ENCODE measurements at places on chromosomes 5 and 9.

DNA sequence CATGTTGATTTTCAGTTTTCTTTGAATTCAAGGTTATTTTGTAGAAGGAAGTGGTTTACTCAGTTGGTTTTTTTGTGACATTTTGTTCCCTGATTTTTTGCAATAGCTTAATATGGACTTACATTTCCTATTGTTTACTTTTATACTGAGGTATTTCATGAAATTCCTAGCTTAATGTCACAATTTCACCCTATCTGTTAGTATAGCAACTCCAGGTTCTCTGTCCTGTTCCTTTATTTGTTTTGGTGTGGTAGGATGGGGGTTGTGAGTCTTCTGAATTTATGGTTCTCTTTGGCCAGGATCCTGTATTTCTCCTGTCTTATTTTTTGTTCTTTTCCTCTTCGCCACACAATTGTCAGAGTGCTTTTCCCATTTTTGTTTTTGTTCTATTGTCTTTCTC, 523.4 kb upstream of the ARRDC3 start:
- no peak for DNase-seq

DNA sequence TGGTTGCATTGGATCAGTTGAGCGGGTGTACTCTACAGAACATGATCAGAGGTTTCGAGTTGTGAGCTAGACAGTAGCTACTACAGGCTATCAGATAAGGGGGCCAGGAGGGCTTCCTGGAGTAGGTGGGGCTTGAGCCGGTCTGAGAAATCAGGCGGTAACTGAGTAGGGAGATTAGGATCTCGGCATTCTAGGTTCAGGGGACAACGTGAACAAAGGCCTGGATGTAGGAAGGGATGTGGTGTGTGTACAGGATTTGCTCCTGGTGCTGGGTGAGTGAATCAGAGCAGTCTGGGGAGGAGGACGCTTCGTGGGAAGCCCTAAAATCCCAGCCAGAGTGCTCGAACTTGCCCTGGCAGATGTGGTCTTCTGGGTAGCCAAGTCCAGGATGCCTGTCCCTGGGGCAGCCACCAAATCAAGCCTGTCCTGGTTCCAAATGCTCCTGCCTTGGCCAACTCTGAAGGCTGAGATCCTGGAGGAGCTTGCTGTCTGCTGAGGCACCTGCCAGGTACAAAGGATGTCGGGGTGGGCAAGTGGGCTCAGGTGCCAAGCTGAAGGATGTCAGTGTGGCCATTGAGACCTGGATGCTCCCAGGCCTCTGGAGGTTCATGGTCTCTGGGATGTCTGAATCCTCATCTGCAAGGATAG, 33.4 kb downstream of the STC2 start:
- no peak for DNase-seq

DNA sequence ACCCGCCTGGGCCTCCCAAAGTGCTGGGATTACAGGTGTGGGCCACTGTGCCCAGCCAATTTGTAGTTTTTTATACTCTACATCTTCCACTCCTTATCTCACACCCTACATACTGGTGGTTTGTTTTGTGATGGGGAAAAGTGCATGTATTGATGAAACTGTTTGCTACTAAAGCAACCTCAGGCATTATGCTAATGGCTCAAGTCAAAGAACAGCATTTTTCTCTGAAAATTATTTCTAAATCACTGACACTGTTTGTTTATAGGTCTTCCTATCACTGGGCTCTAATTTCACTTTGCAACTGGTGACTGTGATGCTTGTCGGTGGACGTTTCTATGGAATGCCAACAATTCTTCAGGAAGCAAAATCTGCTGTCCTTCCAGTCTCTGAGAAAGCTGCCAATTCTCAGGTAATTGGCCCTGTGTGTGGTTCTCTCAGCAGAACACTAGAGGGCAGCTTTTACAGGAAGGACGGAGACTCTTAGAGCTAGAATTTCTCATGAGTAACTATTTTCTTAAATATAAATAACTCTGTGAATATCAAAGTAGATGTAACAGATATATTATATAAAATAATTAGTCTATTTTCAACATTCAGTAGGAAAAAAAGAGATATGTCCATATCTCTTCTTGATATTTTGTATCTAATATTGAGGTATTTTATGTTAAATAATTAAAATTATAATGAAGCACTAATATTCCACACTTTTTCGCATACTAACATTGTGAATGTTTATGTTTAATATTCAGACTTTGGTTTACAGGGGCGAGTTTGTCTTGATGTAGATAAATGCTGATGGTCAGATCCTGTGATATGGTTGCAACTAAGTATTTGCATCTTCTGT, 244.1 kb downstream of the ADGRV1 start:
- peak; percentile 21 for DNase-seq

DNA sequence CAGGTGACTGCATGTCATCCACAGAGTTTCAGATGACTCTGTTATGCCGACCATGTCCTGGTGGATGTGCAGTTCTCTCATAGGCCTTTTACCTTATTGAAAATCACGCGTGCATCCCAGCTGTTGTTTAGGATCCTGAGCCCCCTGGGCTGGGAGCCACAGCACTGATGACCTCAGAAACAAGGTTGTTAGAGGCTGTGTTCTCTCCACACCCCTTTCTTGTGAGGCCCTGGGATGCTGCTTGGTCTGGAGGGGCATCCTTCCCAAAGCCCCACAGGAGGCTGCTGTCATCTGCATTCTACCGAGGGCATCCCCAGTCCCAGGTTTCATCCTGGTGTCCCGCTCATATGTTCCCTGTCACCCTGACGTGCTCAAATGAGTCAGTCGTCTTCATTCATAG, 76.5 kb upstream of the IRX4 start:
- no peak for DNase-seq

- DNase-seq, result no peak
Measured at GRCh38 chr5:157902449-157903116, 43.6 kb upstream of the CLINT1 start.

- peak; percentile 91 for DNase-seq
Measured at GRCh38 chr9:133705576-133705975, 32.6 kb downstream of the SARDH start.

DNA sequence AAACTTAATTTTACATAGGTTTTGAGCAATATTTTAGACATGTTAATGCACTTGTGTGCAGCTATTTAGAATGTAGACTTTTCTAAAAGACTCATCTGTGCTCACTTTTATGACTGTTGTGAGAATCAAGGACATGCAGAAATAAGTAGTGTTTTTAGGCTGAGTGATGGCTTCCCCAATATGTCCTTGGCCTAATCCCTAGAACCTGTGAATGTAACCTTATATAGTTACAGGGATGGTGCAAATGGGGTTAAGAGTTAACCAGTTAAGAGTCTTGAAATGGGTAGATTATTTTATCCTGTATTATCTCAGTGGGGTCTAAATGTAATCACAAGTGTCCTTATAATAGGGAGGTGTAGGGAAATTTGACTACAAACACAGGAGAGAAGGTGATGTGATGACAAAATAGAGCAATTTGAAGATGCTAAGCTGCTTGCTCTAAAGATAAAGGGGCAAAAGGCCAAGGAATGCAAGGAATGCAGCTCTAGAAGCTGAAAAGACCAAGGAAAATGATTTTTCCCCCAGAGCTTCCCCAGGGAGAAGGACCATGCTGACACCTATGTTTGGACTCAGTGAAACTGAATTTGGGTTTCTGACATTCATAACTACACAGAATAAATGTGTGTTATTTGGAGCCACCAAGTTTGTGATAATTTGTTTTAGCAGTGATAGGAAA, 298.0 kb upstream of the PAPPA start:
- DNase-seq, result no peak

GRCh38 chr9:37514999-37515398, 29.3 kb downstream of the POLR1E start:
- no peak for DNase-seq

DNA sequence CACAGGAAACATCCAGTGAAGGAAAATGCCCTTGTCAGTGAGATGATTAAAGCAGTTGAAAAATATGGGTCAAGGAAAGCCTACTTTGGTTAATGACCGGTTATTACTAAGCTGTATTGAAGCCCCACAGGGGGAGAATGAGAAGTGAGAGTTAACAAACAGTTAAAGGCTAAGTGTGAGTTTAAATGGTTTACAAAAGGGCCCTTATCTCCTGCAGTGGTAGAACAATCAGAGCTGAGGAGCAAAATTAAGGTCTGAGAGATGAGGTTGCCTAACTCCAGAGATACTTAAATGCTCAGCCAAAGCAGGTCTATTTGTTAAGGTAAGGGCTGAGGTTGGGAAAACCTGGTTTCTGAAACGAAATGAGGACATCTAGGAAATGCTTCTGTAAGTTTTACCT, 75.1 kb upstream of the FER start:
- DNase-seq, result no peak

DNA sequence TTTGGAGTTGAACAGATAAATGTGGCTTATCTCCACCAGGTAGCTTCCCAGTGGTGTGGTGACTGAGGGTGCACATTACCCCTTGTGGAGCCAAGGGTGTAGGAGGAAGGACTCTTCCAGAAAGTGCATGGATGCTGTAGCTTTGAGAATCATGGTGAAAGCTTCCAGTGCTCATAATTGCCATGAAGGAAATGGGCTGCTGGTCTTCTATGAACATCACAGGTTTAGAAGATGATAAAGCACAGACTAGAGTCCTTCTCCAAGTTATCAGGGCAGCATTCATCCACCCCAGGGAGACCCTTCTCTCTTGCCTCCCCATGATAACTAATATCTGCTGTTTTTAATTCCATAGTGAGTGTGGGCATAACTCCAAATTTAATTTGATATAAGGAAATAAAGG, 93.4 kb upstream of the CHD1 start:
- DNase-seq, result no peak

DNA sequence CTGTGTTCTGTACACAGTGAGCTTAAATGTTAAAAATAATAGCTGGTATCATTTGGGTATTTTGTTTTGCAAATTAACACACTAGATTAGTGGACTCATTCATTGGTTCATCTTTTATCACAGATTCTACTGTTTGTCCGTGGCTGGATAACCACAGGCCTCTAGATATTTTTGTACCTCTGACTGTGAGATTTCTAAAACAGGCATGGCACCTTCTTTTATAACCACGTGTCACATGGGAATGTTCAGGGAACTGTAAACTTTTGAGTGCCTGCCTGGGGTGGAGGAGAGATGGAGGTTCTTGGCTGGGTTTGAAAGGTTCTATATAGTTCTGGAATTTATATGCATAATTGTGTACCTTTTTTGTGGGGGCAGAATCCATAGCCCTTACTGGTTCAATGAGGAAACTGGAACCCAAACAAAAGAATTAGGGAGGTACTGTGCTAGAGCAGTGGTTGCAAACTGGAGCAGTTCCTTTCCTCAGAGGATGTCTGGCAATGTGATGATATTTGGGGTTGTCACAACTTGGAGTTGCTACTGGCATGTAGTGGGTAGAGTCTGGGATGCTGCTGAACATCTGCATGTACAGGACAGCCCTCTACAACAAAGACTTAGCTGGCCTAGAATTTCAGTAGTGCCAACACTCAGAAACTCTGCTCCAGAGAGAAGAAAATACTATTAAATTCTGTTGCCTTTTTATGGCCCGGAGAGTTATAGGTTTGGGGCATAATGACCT, 16.9 kb downstream of the TLE4 start:
- no peak for DNase-seq

DNA sequence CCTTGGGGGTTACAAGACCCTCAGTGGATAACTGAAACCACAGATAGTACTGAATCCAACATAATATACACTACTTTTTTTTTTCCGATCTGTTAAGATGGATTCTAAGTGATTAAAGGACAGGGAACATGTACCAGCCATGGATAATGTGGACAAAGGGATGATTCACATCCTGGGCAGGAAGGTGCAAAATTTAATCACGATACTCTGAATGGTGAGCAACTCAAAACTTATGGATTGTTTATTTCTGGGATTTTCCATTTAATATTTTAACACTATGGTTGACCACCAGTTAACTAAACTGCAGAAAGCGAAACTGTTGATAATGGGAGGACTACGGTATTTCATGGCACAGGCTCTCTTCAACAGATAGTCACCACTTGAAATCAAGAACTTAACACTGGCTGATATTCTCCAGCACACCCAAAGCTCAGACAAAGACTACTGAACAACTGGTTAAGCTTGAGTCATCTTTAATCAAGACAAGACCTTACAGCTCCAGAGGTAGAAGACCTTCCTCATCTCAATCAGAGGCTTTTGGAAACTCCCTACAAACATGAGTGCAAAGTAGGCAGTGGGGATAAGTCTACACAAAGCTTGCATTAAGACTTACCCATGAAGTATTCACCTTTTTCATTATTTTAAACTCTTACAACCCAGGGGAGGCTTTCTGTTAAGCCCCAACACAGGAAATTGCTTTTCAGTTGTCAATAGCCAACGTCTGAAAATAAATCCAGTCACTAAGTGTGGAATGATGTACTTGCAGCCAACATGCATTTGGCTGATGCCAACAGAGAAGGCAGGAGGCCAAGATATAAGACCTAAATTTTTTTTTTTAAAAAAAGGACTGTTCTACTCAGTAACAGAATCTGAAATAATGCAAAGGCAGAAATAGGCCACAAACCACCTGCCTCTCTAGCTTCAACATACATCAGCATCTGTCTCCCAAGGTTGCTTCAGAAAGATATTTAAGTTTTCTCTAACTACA, 78.7 kb downstream of the ELAVL2 start:
- DNase-seq, result no peak

GRCh38 chr5:131459216-131459615, 175.8 kb downstream of the RAPGEF6 start:
- no peak for DNase-seq

All from WERI-Rb-1 (cell line).